ENCODE measurements at places on chromosomes 3 and 15.

GRCh38 chr15:39501366-39502081, 79.4 kb upstream of the THBS1 start:
- no peak for DNase-seq

- DNase-seq, result no peak
These were observed 44.6 kb downstream of the BDH1 start for GRCh38 chr3:197511130-197511529.

GRCh38 chr3:123090728-123091531, 24.1 kb downstream of the PDIA5 start:
- no peak for DNase-seq

- no peak for DNase-seq
These were observed 85.0 kb upstream of the UBP1 start for GRCh38 chr3:33525232-33525631.

DNA sequence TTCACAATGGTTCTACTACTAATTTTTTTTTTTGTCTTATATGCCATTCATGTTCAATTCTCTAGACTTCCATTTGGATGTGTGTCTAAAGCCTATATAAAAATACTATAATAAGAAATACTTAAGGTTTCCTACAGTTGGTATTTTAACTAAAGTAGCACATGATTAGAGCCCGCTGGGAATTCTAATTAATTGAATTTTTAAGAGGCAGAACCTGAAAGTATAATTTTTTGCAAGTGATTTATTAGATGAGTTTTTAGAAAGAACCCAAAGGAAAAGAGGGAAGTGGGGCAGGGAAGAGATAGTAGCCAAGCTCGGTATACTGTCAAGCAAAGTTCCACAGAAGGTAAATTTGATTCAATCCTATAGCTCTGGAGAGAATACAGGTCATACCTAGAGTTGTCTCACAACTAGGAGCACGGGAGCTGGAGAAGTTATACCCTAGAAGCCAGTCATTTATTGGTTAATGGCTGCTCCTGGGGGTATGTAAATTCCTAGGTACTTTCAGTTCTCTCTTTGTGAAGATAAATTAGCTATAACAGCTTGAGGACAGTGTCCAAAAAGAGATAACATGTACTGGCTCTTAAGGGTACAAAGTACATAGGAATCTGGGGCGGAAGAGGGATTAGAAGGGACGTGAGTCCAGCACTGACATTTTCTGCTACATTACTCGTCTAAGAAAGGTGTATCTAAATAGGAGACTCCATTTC, 225.6 kb downstream of the CNTN6 start:
- DNase-seq, result no peak

Measured in prostate gland (tissue), 2 donors.